ENCODE measurements at places on chromosomes 3 and 15.

DNA sequence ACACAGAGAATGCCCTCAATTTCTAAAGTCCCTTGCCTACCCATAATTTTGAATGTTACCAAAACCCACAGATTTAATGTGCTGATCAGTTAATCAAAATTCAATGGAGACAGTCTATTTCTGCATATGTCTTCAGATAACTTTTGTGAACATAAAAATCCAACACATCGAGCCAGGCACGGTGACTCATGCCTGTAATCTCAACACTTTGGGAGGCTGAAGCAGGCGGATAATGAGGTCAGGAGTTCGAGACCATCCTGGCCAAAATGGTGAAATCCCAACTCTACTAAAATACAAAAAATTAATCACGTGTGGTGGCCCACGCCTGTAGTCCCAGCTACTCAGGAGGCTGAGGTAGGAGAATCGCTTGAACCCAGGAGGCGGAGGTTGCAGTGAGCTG lies 49.3 kb downstream of the PEAK1 start:
- DNase-seq: no peak

- no peak for DNase-seq
Measured at GRCh38 chr3:115363071-115363470, 216.0 kb upstream of the ZBTB20 start.

DNA sequence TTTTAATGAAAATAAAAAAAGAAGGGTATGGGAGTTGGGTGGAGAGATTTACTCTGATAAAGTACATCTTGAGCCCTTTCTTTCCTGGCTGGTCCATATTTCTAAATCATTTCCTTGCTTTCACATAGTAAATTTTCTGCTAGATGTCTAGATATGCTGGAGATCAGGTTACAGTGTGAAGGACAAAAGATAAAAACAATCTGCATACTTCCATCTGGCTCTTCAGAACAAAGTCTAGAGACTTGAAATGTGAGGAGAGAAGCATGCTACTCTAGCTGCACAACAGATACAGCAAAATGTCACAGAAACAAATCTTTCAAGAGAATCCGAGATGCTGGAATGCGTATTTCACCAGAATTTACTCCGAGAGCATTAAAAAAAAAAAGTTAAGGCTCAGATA lies 42.2 kb downstream of the FOXP1 start:
- no peak for DNase-seq

DNA sequence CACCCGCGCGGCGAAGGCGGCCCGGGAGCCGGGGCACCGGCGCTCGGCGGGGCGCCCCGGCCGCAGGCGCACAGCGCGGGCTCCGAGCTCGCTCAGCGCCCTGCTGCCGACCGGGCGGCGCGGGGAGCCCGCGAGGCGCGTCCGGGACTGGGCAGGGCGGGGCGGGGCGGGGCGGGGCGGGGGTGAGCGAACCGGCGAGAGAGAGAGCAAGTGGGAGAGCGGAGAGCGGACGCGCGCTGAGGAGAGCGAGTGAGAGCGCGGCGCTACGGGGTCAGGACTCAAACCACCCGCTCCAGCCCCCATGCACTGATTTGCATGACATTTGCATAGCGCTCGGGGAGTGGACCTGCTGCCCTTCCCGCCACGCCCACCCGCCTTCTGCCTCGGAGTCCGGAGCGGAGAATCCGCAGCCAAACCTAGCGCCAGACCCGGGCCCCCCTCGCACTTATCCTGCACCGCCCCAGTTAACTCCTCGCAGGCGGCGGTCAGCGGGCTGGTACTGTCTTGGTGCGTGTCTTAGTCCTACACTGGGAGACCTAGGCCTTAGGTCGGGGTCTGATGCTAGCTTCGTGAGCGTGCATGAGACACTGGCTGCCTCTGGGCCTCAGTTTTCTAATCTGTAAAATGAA lies at the start of gene MYLK:
MYLK (minus strand) TSS at position 130 of the 629 bp plus-strand sequence. CDS start 90,491 bp downstream, outside the sequence.
- DNase-seq: no peak

- DNase-seq: no peak
Measured at GRCh38 chr15:85474700-85475316, 94.4 kb downstream of the AKAP13 start.
